ENCODE measurements at places on chromosomes 6 and 20.

DNA sequence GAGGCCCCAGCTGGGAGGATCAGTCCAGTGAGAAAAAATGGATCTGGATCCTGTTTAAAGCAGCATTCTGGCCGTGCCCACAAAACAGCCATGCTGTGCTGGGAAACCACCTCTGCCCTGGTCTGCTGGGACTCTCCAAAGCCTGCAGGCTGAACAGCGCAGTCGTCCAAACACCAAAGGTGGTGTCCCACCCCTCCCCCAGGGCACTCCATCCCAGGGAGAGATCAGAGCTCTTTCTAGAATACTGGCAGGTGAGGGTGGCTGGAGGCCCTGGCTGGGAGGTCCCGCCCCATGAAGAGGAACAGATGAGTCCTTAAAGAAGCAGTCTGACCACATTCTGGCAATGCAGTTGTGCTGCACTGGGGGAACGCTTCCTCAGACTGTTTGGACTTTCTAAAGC is 84.6 kb downstream of the MRAP2 start:
- DNase-seq = no peak

DNA sequence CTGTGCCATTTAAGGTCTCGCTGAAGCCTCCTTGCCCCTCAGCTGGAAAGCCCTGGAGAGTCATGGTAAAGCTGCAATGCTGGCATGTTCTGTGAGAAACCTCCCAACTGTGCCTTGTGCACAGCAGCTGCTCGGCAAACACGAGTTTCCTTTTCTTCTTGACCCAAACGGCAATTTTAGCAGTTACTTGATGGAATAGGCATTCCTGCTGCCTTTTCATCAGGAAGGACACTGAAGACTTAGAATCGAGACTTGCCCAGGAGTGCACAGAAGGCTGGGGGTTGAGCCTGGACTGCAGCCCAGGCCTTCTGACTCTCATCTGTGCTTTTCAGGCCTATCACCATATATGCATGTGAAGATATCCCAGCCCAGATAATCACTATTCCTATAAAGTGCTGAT is 28.7 kb upstream of the CLDN20 start:
- DNase-seq = no peak

DNA sequence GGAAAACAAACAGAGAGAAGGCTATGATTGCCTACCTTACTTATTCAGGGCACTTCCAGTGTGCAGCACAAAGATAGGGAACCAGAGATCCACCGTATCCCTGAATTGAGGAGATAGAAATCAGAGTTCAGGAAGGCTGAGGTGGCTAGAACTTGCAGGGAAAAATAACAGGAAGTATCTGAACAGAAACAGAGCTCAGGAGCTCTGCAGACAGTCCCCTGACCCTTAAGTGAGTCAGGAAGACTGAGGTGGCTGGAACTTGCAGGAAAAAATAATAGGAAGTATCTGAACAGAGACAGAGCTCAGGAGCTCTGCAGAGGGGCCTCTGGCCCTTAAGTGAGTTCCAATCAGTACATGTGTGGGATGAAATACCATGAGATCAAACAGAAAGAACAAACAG is 65.4 kb downstream of the RPRD1B start:
- DNase-seq = no peak

DNA sequence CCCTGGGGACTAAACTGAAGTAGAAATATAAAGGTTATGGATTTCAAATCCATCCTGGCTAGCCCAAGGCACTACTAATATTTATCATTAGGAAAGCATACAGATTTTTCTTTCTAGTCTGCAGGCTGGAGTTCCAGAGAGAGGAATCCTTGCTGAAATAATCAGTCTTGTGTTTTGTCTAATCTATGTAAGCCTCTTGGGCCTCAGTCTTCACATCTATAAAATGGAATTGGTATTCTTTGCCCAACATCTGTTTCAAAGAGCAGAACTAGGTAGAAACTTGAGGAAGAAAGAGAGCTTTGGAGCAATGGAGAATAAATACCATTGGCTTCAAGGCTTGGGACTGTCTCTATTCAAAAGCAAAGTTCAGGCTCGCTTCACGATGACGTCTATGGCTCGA is 212.0 kb downstream of the ZMYND8 start:
- no peak for DNase-seq

- no peak for DNase-seq
Observed at GRCh38 chr6:56758553-56758952, 115.9 kb upstream of the DST start.

DNA sequence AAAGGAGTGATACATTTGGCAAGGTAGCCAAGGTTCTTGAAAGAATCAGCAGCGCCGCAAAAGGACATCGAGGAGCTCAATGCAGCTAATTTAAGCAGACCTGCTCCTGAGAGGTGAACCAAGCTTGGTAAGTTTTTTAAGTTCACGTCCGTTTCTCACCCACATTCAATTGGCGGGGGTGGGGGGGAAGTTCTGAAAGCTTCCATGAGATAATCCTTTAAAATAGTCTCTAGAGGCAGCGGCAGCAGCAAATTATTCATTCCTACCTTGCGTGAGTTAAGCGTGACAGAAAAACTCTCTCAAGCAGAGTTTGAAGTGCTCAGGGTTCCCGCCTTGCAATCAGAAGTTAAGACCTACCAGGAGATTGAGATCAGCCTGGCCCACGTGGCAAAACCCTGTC is 97.3 kb upstream of the NHSL1 start:
- no peak for DNase-seq

DNA sequence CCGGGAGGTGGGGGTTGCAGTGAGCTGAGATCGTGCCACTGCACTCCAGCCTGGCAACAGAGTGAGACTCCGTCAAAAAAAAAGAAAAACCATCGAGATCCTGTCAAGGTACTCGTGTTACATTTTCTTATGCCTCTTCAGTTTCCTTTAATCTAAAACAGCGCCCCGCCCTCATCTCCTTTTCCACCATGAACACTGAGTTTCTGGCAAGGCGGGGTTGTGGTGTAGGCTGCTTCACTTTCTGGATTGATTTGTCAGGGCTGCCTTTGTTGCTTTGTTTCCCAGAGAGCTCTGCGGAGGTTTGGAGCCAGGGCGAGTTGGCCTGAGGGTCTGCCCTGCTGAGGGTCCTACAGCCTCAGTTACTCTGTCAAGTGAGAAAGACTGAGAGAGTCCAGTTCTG is 8.9 kb downstream of the ITPR3 start:
- DNase-seq = no peak

- DNase-seq = no peak
Observed at GRCh38 chr6:36069573-36069972, 42.0 kb downstream of the MAPK14 start.

- DNase-seq = no peak
Observed at GRCh38 chr6:41201764-41202173, 820 bp upstream of the TREML2 start.

DNA sequence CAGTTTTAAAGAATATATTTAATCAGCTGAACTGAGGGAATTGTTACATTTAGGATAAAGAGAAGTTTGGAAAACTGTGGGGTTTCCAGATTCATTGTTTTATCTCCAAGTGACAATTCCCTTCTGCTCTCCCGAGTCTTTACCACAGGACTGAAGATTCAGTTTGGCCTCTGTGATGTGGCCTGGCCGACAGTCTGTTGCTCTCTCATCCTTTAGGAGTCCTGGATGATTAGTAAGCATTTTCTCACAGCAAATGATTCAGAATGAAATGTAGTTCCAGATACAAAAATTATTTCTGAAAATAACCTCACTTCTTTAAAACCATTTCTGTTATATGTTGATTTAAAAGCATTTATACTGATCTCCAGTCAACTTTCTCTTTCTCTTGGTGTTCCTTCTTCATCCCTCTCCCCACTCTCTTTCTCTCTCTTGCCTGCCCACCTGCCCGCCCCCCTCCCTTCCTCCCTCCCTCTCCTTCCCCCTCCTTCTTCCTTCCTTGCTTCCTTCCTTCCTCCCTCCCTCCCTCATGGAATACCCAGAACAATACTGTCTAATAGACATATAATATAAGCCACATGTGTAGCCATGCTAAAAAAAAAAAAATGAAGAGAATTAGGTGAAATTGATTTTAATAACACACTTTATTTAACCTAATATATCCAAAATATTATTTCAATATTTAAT is 254.9 kb downstream of the PRL start:
- no peak for DNase-seq

DNA sequence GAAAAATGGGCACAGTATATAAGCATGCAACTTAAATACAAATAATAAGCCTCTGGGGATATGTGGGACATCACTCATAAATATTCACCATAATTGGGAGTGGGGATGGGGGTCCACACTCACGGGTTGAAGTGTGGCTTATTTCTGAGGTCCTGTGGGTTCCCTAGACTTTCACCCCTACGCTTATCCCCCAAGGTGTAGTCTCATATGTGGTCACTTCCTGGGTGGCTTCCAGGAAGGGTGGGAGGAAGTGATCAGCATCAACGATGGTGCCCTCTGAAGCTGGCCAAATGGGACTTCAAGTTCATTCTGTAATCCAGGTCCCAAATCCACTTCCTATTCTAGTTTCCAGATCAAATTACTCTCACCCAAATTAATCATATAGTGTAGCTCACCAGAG is 59.5 kb downstream of the GNAS start:
- DNase-seq = no peak

GRCh38 chr6:111171577-111172400 is 84.5 kb downstream of the SLC16A10 start:
- no peak for DNase-seq

DNA sequence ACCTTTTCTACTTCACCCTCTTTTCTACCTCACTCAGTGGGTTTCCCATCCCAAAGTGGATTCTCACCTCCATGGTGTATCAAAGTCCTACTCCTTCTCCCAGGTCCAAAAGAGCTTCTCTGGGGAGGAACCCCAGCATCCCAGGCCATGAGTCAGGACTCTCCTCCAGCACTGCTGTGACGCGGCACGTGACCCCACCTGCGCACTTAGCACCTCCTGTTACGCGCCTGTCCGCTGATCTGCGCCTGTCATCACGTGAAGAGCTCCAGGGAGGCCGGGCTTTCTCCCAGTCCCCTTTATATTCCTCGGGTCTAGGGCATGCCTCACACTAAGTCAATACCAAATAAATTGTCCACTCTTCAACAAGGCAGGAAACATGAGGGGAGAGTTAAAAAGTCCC is 226.9 kb upstream of the QKI start:
- no peak for DNase-seq

- no peak for DNase-seq
Observed at GRCh38 chr20:2838170-2838797, 2.2 kb downstream of the PCED1A start.

GRCh38 chr20:57654998-57655808 is 35.0 kb upstream of the ZBP1 start:
- no peak for DNase-seq

All from stimulated activated CD8-positive, alpha-beta memory T cell treated with anti-CD3 and anti-CD28 coated beads, Interleukin-4, amount 100 ng/mL, for 4 hours (primary cell).